ENCODE measurements at places on chromosomes 5 and 9. TPM values are rescaled to one million over a fixed set of nuclear protein-coding genes. Genes with fewer than 3 reads are reported as not detected.

TMOD1 gene
- 97.6 TPM for total RNA-seq

ZFP2 gene
- 2.1 TPM for total RNA-seq

ECM2 gene
- 9.1 TPM for total RNA-seq

PCDHGA10 gene
- 5.1 TPM for total RNA-seq

GRCh38 chr5:14668181-14668591, 3.7 kb downstream of the OTULIN start:
- no peak for DNase-seq

GRCh38 chr5:55073211-55073610, 29.2 kb upstream of the GZMA start:
- no peak for DNase-seq

DNA sequence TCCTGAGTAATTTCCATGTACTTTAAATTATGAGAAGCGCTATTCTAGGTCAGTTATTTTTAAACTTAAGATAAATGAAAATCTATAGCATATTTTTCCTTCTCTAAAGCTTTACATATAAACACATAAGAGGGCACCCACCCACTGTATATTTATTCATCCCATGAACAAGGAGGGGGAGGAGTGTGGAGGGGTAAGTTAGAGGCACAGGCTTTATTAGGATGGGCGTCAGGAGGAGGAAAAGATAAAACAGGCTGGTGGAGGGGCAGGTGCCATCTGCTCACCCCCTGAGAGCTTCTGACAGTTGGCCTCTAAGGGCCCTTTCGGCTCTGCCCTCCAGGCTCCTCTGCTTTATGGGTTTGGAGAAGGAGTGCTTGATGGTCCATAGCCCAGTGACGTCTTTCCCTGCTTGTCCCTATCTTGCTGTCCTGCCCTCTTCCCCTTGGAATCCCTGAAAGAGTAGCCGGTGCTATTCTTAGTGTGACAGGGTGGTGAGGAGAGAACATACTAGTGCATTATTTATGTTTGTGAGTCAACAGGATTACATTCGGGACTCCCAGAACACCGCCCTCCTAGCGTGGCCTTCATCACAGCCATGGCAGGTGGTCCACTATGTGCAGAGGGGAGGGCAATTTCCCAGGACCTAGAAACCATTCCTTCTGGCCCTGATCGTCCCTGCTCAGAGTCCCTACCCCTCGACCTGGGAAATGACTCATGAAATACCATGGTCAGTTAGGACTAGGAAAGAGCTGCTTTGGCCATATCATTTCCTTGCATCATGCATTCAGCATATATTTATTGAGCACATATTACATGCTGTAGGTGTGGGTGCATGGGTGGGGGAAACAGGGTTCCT, 7.9 kb upstream of the SYNPO start:
- DNase-seq: no peak

DNA sequence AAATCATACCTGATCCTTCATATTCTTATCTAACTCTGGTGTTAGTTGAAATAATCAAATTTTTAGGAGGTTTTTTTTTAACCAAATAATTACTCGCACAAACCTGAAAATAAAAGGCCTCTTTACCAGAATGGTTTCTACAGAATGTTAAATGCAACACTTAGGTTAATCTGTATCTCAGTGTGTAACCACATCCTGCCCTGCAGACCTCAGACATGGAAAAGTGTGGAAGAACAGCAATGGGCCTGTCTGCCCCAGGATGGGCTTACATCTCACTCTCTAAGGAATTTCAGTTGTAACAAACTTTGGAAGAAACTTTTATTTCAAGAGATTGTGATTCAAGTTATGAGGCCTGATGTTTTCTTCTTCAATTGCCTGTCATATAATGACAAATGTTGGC, 32.5 kb upstream of the MIER3 start:
- no peak for DNase-seq

- no peak for DNase-seq
Observed at GRCh38 chr5:14225173-14225834, 82.2 kb downstream of the TRIO start.

- no peak for DNase-seq
Observed at GRCh38 chr9:97740848-97741821, 44.0 kb upstream of the XPA start.

DNA sequence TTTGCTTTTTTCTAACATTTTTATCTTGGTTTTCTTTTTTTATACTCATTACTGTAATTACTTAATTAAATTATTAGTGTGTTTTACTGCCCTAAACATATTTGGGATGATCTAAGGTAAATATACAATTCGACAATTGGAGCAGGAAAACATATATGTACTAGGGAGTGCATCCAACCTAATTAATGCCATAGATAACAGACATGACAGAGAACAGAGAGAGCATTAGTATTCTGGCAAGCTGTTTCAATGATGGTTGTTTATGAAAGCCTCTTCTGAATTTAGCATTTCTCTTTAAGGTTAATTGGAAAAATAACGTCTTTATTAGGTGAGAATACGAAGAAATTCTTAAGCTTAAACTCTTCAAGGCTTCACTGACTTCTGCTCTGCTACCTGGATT, 300.1 kb upstream of the PRR16 start:
- DNase-seq: no peak
